ENCODE measurements at places on chromosomes 4 and X.

DNA sequence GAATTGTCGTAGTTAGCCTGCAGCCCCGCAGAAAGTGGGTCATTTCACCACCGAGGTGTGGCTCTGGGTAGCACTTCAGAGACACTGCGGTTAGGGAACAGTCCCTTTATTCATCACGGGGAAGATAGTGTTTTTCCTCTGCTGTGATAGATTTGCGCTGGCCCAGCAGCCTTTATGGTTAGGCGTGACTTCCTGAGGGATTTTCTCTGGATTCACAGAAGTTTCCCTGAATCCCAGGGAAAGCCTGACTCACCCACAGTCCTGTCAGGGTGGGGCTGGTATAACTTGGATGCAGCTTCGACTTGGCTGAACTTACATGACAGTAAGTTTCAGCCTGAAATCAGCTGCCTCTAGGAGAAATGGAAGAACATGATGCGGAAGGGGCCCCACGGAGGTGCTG is 196.3 kb upstream of the HHIP start:
- DNase-seq, result peak; percentile 8

GRCh38 chrX:25968920-25969319 is 169.2 kb upstream of the MAGEB18 start:
- no peak for DNase-seq

DNA sequence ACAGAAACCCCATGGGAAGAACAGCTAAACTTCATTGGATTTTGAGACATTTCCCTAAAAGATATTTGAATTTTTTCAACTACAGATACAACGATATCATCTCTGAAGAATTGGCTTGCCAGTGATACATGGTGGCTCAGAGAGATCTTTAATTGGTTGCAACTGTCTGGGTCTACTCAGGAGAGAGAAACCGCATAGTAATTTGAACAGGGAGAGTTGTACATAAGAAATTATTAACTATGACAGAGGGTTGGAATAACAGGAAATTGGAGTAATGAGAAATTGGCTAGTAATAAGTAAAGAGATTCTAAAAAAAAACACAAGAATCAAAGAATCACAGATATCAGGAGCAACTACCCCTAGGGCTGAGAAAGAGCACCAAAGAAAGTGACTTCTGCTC is 118.4 kb downstream of the KLHL13 start:
- DNase-seq, result no peak

- peak; percentile 9 for DNase-seq
Measured at GRCh38 chr4:15781427-15782095, 3.4 kb downstream of the CD38 start.

GRCh38 chr4:142416121-142416520 is 430.0 kb downstream of the INPP4B start:
- DNase-seq, result peak; percentile 42

GRCh38 chrX:15416133-15416993 is 32.1 kb upstream of the VEGFD start:
- DNase-seq, result no peak

DNA sequence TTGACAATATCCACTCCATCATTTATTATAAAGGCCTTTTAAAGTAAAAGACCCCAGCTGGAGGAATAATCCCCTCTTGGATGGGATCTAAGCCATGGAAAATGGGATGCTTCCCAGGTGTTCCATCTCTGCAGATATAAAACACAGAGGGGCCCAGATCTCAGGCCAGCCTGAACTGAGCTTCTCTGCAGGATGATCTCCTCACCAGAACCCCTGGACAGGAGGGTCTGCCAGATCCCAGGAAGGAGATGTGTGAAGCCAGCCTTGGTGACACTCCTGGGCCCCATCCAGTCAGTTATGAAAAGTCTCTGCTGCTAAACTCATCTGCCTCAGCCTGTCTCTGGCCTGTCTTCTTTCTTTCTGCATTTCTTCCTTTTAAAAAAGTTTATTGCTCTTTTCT is 56.7 kb downstream of the HTRA3 start:
- no peak for DNase-seq

- DNase-seq, result no peak
Measured at GRCh38 chrX:124362072-124362471, 15.7 kb downstream of the SH2D1A start.

GRCh38 chrX:132219343-132219768 is at the start of gene RAP2C:
Gene RAP2C, minus strand, starts transcription at chrX:132219447. Its CDS starts 2,179 bp downstream, at chrX:132217268.
- DNase-seq, result peak; percentile 63

- DNase-seq, result no peak
Measured at GRCh38 chr4:183409934-183410333, 34.5 kb upstream of the CDKN2AIP start.

DNA sequence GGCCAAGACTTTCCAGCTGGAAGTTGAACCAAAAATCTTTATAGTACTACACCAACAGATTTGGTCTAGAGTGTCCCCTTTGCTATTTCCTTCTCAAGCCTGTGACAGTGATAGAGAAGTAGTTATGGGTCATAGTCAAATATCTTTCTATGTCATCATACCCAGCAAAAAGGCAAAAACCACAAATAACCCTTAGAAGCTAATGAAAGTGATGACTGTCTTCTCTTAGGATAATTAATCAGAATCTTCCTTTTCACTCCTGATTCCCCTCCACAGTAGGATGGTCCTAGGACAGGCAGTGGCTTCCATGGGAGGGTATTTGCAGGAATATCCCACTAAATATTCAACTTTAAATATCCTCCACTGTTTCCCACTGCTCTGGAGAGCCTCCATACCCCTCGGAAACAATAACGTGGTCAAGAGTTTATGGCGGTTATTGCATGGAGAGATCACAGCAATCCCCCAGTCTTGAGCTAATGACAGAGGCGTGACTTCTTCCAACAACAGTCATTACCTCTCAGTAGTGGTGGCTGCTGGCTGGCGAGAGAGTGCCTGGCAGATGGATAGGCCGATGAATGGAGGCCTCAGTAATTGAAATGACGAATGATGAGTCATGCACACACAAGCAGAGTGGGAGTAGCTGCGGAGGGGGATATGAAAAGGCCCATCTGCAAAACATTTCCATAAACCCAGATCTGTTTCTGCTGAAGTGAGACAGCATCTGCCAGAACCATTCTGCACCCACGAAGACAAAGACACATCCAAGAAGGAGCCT is 154.9 kb downstream of the STK32B start:
- peak; percentile 86 for DNase-seq

DNA sequence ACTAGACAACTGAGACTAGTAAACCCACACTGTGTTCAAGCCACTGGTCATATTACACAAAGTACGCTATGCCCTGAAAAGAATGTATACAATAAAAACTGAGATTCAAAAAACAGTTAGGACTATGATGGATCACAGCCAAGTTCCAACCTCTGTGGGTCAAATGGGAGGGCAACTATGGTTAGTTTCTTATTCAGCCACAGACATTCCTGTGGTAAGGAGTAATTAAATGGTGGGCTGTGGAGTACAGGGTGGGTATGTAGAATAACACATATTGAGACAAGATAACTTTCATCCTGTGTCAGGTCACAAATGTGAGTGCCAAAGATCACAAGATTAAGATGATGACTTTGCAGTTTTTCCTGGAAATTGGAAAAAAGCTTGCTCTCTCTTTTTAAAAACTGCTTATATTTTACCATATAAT is 167.2 kb downstream of the NPNT start:
- peak; percentile 73 for DNase-seq

DNA sequence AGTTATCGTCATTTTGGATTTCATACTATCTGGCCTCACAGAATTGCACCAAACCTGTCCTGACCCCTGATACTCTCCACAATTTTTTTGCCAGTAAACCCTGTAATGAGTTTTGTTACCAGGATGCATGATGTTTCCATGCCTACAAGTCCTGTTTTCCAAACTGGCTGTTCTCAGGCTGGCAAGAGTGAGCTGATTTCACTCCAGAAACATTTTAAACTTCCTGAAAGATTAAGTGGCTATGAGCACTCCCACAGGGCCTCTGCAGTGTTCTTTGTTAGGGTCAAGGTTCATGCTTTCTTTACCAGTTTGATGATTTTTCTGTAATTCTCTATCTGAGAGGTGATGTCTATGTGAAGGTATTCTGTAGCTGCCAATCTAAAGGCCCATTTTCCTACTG is 31.7 kb upstream of the PDLIM3 start:
- DNase-seq, result peak; percentile 8

DNA sequence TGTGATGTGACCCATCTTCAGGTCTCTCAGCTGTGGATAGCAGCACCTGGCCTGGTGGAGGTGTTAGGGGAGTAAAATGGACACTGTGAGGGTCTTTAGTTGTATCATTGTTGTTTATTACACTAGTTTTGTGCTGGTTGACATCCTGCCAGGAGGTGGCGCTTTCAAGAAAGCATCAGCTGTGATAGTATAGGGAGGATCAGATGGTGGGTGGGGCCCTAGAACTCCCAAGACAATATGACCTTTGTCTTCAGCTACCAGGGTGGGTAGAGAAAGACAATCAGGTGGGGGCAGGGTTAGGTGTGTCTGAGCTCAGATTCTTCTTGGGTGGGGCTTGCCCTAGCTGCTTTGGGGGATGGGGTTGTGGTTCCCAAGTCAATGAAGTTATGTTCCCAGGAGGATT is 162.8 kb downstream of the PPP1R2C start:
- peak; percentile 3 for DNase-seq

- DNase-seq, result peak; percentile 1
Measured at GRCh38 chrX:30580641-30581040, 3.1 kb upstream of the TASL start.
